ENCODE measurements at places on chromosomes 13 and 19.

DNA sequence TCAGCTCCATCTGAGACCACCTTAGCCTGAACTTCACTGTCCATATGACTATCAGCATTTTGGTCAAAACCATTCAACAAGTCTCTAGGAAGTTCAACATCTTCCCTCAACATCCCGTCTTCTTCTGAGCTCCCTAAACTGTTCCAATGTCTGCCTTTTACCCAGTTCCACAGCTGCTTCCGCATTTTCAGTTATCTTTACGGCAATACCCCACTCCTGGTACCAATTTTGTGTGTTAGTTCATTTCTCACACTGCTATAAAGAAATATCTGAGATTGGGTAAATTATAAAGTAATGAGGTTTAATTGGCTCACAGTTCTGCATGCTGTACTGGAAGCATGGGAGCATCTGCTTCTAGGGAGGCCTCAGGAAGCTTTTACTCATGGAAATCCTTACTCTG lies 771.2 kb downstream of the SLITRK6 start:
- DNase-seq: no peak

DNA sequence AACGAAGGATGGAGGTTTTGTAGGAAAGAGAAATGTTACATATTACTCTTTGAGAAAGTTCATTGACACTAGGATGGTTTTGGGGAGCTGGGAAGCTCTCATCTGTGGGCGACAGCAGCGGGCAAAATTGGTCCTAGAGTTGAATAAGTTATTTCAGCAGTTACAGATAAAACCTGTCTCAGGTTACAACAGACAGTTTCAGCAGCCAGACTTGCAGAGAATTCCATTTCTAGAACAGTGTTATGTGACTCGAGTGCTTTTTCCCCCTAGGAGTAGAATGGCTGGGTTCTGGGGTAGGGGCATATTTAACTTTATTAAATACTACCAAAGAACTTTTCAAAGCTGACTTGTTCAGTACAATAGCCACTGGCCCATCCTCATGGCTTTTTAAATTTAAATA lies 46.7 kb upstream of the UBL3 start:
- DNase-seq: no peak

DNA sequence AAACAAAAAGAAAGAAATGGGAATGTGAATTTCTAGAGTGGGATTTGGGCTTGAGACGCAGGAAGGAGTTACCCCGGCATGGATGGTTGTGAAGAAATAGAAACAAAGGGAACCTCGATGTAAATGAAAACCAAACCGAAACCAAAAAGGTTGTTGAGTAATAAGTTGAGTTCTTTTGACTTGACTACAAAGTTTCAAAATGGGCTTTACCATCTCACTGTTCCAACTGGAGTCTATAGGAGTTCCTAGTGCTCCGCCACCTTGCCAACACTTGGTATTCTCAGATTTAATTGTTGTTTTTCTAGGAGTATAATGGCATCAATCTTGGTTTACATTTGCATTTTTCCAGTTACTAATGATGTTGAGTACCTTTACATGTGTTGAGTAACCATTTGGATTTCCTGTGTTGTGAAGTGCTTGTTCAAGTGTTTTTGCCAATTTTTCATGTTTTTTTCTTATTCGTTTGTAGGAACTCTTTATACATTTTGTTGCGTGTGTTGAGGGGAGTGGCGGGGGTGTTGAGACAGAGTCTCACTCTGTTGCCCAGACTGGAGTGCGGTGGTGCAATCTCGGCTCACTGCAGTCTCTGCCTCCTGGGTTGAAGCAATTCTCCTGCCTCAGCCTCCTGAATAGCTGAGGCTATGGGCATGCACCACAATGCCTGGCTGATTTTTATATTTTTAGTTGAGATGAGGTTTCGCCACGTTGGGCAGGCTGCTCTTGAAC lies 9.2 kb downstream of the UBE2S start:
- no peak for DNase-seq

GRCh38 chr19:30804751-30805150 lies 432.6 kb downstream of the ZNF536 start:
- no peak for DNase-seq

Data from renal cortex interstitium (tissue), 15 donors.